Colonic mucosa (tissue), 4 donors: ENCODE measurements at places on chromosomes 2 and 18.

DNA sequence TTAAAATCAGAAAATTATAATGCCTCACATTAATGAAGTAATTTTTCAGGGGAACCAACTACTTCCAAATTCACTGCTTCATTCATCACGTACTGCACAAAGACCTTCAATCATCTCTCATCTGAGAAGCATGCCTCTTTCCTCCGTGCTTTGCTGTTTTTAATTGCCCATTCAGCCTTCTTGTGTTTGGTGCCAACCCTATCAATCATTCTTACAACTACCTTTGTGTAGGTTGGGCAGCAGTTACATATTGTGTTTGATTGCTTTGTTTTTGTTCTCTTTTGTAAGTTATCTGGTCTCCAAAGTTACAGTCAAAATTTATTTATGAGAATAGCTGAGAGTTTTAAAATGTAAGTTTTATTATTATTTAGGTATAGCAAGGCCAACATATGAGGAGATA, 549.0 kb upstream of the SLC8A1 start:
- no peak for DNase-seq

GRCh38 chr18:38497266-38497665, 931.7 kb upstream of the CELF4 start:
- no peak for DNase-seq

DNA sequence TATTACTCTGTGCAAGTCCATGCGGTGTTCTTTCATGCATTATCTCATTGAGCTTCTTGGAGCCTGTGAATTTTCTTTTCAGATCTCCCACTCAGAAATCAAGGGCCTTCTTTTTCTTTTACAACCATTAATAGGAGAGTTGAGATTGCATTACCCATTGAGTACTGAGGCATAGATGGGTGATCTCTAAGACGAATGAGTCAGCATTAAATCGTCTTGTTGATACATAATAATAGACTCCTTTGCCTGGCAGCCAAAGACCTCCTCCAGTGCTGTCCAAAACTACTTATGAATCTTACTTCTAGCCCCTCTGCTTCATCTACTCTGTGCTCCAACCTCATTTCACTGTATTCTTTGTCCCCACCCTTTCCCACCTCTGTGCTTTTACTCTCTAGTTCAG, 180.5 kb downstream of the AGPS start:
- DNase-seq, result no peak

DNA sequence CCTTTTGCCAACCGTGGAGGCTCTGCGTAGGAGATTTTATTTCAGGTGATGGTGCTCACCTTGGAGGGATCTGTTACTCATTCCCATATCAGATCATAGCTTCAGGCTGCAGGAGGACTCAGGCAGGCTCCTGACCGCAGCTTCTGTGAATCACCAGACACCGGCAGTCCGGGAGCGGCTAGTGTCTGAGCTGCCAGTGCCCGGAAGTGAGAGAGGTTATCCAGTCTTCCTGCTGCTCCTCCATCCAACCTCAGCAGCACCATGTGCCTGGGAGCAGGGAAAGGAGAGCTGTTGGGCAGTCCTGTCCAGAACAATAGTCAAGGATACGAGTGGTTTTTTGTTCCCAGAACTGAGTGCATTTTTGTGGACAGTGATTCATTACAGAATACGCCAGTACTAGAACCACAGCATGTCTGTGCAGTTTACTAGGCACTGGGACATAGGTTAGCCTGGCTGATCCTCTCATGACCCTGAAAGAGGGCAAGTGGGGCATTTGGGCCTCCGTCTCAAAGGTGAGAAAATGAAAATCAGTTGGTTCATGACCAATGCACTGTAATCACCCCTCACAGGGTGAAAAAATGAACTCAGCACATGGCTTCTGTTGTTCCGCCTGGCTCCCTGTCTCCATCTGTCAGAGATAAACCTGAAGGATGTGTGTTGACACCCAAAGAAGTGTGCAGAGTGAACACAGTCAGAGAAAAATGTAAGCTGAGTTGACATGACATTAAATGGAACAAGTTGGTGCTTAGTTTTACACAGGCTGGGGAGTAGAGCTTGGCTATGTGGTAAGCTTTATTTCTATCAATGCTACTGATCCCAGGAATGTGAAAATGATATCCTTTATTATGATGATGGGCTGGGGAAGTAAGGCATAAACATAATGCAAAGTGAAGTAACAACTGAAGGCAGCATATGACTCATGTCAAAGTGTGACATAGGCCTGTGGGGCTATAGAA, 12.2 kb downstream of the FHOD3 start:
- no peak for DNase-seq

DNA sequence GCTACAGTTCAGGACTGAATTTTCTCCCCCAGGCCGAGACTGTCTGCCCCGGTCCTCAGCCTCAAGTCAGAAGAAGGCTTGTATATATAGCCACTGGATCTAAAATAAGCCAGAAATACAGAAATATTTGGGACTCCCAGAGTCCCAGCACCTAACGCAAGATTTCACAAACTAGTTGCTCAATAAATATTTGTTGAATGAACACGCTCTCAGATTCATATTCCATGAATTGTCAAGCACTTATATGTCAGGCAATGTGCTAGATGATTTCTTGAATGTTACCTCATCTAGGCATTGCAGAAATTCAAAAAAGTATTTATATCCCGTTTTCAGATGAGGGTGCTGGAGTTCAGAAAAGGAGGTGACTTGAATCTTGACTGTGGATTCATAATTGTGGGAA, 163.7 kb upstream of the KLHL29 start:
- no peak for DNase-seq

GRCh38 chr2:212815453-212815852, 276.9 kb upstream of the ERBB4 start:
- DNase-seq, result no peak

GRCh38 chr2:134609924-134610513, 108.8 kb downstream of the TMEM163 start:
- no peak for DNase-seq

DNA sequence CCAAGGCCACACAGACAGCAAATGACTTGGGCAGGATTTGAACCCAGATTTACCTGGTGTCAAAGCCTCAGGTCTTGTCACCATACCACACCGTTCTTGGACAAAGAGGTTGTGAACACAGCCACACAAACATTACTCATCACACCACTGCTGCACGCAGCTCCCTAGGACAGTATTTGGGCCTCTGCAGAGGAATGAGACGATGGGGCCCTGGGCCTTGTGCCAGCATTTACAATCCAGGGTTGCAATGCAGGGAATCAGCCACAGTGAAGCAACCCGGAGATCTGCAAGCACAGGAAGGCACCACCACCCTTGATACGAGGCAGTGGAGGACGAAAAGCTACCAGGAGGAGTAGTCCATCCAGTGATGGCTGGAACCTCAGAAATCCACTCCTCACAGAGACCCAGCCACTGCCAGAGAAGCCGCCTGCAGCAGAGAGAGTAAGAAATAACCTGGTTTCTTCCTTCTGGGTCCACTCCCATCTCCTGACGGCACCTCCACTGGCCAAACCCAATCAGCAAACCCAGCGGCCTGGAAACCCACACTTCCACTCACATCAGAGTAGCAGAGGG, 3.7 kb upstream of the MTCL1 start:
- no peak for DNase-seq

DNA sequence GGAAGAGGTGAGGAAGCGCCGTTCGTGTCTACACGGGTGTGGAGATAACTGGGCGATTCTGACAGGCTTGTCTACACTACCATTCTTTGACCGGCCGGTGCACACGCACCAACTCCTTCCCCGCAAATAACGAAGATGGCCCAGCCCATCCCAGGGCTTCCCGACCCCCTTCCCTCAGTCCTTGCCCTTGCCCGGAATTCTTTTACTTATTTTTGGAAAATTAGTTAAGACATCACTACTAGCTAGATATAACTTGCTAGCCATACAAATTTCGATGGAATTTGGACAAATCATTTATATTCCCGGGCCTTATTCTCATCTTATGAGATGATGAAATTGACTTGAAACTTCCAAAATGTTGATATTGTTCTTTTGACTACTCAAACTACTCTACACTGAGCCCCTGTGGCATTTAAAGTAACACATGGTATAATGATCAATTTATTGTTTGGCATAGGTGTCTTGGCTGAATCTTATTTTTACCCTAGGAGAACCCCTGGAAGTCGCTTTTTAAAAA, 1.3 kb downstream of the ERICH2 start:
- no peak for DNase-seq

- peak; percentile 79 for DNase-seq
These were observed 2.5 kb downstream of the IGFBP5 start for GRCh38 chr2:216692636-216693413.

DNA sequence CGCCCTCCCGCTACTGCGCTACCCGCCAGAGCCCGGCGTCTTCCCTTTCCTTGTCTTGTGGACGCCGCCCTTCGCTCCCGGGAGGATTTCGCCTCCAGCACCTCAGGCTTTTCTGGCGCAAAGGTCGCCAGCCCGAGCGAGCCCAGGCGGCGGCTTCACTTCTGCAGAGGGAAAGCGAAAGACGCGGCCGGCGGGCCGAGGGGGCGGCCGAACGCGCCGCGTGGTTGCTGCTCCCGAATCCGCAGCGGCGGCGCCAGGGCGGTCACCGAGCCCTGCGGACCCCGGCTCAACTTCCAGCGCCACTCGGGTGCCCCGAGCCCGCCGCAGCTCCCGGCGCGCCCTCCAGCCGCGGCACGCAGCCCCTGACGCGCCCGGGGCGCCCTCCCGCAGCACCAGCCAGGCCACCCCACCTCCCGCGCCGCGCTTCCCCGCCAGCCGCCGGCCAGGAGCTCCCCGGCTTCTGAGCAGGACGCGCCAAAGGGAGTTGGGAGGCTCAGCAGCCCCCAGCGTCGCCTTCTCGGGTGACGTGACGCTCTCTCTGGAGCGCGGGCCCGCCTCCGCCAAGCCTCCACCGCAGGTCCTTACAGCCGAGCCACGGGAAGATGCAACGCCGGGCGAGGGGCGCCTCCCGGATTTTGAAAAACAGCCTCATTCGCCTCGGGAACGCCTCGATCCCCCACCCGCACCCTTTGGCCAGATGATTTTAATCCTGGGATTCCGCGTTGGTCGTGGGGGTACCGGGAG, 84.9 kb upstream of the EPB41L3 start:
- DNase-seq, result peak; percentile 82

- DNase-seq, result no peak
These were observed 41.6 kb upstream of the TFCP2L1 start for GRCh38 chr2:121326628-121327027.

GRCh38 chr2:238598802-238599530, 172.2 kb downstream of the ASB1 start:
- DNase-seq, result no peak

DNA sequence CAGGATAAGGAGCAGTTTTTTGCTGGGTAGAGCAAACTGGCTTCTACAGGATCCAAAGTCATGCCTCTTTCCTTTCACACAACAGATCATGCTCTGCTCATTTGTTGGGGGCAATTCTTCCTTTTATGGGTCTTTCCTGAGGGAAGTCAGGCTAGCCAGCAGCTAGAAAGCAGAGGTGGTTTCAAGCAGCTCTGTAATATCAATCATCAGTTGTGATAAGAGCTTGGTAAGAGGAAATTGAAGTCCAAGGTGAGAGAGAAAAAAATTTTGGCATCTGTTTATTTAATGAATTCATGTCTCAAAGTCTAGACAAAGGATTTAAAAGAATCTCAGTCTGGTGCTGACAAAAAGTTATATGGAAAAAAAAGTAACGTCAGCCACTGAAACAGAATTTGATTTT, 6.2 kb downstream of the TMEM87B start:
- DNase-seq, result no peak

DNA sequence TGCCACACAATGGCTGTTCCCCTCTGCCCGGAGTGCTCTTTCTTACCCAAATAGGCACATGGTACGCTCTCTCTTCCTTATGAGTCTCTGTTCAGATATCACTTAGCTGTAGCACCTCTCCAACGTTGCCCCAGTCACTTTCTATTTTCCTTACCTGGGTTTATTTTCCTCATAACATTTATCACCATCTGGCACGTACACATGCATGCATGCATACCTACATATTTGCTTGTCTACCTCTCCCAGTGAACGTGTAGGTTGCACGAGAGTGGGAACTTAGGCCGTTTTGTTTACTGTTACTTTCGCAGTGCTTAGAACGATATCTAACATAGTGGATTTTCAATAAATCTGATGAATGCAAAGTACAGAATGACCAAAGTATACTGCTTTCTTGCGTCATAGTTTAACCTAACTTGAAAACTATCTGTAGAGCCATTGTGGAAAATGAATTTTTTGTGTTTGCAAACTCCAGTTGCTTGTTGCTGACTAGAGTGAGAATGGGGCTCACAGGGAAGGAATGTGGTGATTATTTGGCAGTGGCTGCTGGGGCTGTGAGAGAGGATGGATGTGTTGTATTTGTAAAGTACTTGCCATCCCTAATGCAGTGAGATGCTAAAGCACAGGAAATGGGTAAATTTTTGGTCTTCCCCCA, 47.1 kb downstream of the ACSL3 start:
- DNase-seq, result no peak
